ENCODE measurements at places on chromosomes 7 and 10.

DNA sequence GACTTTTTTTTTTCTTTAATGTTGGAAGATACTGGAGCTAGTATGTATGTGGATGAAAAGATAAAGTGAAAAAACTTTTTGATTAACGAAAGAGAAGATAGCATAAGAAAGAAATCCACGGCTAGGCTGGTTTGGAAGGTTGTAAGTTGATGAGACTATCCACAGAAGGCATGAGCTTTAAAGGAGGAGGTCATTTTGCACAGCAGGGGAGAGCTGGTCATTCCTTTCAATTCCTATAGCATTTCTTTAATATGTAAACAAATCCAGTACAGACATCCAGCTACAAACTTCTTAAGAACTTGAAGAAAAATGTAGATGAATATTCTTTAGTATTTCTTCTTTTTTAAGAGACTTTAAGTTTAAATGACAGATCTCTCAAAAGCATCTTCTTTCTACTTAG is 281.3 kb downstream of the CACNA2D1 start:
- H3K27me3 ChIP-seq: no peaks in the 10 kb centered on the region
- H3K4me3 ChIP-seq: no peak overlapping the region
- H3K4me1 ChIP-seq: no peaks in the 10 kb centered on the region
- DNase-seq: no peak

DNA sequence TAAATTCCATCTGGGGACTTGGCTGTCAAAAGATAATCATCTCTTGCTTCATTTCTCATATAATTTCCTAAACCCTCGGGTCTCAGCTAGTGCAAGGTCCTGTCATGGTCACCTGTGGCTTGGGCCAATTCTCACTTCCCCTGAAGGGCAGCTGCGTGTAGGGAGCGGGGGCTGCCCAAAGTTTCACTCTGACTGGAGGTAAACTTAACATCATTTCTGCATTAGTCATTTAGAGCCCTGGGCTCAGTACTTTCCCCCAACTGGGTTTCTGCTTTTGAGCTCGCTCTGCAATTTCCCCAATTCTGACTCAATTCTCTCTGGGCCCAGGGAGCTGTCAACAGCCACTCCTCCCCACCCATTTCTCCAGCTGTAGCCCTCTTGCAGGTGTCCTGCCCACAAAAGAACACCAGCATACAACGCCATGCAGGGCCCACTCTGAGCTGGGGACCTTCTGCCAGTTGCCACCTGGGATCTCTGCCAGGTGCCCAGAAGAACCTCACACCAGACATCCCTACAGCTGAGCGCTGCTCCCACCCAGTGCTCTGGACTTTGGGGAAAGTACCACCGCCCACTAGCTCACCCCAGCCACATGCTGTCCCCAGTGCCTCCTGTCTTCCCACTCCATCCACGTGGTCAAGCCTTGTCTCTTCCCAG is 37.9 kb downstream of the VOPP1 start:
- no peak overlapping the region for H3K27ac ChIP-seq
- no peaks in the 10 kb centered on the region for H3K36me3 ChIP-seq
- no peak for DNase-seq
- no peaks in the 10 kb centered on the region for H3K27me3 ChIP-seq
- peaks cover 11% of the 10 kb centered on the region for H3K4me1 ChIP-seq

GRCh38 chr10:76738991-76739390 is 898.6 kb downstream of the KCNMA1 start:
- DNase-seq: no peak
- H3K4me1 ChIP-seq: no peaks in the 10 kb centered on the region
- H3K27me3 ChIP-seq: no peaks in the 10 kb centered on the region
- H3K4me3 ChIP-seq: no peak overlapping the region
- H3K36me3 ChIP-seq: no peaks in the 10 kb centered on the region

DNA sequence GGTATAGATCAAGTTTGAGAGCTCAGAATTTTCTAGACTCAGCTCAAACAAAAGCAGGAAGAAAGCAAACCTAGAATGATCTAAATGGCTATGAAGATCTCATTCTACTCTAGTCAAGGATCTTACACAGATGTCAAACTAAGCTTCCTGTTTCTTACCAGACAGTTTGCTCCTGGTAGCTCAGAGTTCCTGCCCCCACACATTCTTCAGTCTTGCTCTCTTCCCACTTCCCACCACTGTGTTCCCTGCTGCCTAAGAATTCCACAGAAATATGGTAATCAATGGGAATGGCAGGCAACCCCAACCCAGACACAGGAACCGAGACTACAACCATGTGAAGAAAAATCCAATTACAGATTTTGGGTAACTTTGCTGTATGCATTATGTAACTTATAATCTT is 133.4 kb upstream of the PTN start:
- H3K4me3 ChIP-seq: no peak overlapping the region
- DNase-seq: no peak
- H3K27ac ChIP-seq: no peak overlapping the region

DNA sequence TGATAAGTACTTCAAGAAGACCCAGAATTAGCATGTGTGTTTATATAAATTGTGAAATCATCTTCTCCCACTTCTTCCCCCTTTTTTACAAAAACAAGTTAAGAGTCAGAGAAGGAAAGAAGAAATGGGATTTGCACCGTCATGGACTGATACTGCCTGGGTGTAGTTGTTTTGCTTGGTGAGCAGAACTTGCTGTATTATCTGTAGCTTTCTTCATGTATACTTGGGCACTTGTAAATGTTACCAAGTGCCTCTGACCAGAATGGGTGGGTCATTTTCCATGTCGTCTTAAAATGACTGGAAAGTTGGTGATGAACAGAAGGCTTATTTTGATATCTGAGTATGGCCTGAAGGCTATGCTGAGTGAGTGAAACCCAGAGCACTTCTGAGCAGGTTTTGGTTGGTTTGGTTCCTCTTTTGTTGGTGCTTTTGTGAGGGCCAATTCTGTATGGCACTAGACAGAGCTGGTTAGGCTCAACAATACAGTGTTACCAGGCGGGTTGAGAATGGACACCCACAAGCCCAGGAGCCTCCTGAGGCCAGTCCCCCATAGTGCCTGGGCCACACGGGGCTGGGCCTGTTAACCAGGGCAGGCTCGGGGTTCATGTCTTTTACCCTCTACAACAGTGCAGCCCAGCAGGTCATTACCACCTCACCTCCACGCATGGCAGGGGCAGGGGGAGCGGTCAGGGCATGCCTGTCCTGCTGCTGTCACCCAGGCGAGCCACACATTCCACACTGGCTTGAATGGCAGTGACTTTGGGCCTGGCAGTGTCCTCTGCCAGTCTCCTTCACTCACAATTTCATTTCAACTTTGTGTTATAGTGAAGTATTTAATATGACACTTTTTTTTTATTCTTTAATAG is 115.1 kb downstream of the CCNY start:
- H3K27me3 ChIP-seq: no peaks in the 10 kb centered on the region

DNA sequence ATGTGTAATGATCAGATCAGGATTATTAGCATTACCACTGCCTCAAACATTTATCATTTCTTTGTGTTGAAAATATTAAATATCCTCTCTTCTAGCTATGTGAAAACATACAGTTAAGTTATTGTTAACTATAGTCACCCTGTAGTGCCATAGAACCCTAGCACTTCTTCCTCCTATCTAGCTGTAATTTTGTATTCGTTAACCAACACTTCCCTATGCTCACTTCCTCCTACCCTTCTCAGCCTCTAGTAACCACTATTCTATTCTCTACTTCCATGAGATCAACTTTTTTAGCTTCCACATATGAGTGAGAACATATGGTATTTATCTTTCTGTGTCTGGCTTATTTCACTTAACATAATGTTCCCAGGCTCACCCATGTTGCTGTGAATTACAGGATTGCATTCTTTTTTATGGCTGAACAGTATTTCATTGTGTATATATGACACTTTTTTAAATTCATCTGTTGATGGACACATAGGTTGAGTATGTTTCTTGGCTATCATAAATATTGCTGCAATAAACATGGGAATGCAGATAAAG is 132.7 kb upstream of the RHOBTB1 start:
- DNase-seq: no peak
- H3K27me3 ChIP-seq: no peaks in the 10 kb centered on the region
- H3K4me1 ChIP-seq: no peaks in the 10 kb centered on the region
- H3K36me3 ChIP-seq: no peaks in the 10 kb centered on the region
- no peak overlapping the region for H3K27ac ChIP-seq

DNA sequence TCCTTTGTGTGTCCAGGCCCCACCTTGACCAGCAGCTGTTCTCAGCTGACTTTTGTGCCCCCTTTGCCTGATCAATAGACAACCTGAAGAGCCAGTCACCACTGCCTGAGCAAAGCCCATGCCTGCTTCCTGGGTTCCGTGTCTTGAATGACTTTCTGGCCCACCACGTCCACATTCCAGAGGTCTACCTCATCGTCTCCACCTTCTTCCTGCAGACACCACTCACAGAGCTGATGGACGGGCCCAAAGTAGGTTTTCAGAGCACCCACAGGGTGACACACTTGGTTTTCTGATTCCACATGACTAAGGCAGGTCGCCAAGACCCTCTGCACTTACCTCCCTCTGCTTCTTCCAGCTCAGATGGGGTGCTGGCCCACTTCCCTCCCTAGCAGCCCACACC is 126.8 kb downstream of the WDFY4 start:
- H3K4me1 ChIP-seq: no peaks in the 10 kb centered on the region
- H3K4me3 ChIP-seq: no peak overlapping the region
- no peak for DNase-seq
- no peak overlapping the region for H3K27ac ChIP-seq
- H3K36me3 ChIP-seq: no peaks in the 10 kb centered on the region

GRCh38 chr7:158355456-158356065 is 232.1 kb downstream of the PTPRN2 start:
- H3K4me3 ChIP-seq: no peak overlapping the region
- H3K27me3 ChIP-seq: no peaks in the 10 kb centered on the region
- DNase-seq: no peak
- H3K27ac ChIP-seq: no peak overlapping the region
- H3K4me1 ChIP-seq: no peaks in the 10 kb centered on the region

DNA sequence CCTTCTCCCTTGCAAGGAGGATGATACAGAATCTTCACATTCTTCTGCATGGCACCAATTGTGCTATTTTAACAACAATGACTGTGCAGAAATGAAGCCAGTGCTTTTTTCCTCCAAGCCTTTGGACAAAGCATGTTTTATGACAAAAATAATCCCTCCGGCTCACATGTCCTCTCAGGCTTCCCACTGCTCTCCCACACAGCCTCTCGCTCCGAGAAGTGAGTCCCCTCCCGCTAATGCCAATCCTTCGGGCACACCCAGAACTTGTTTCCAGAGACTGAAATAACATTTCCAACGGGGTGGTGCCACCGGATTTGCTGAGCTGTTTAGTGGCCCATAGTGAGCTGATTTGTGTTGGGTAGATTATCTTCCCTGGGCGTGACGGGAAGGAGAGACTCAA is 35.8 kb downstream of the RBM17 start:
- H3K27ac ChIP-seq: no peak overlapping the region
- no peak for DNase-seq
- no peaks in the 10 kb centered on the region for H3K4me1 ChIP-seq
- H3K4me3 ChIP-seq: no peak overlapping the region
- peaks cover 20% of the 10 kb centered on the region for H3K27me3 ChIP-seq
- no peaks in the 10 kb centered on the region for H3K36me3 ChIP-seq

DNA sequence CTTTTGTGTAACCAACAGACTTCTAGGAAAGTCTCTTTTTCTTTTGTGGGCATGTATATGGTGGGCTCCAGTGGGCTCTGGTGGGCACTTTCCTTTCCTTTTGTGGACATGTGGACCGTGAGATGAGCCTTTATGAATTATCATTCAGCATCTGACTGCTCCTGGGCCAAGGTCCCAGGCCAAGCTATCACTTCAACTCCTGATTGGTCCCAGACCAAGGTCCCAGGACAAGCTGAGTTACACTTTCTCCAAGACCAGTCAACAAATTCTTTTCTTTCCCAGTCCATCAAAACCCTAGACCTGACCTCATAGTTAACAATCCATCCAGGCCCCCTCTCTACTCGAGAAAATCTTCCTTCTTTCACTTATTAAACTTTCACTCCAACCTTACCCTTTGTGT is 1.0 kb downstream of the AKR1C8 start:
- no peaks in the 10 kb centered on the region for H3K4me1 ChIP-seq
- H3K27me3 ChIP-seq: no peaks in the 10 kb centered on the region
- no peak for DNase-seq
- no peak overlapping the region for H3K4me3 ChIP-seq

GRCh38 chr10:77431209-77431611 is 206.4 kb downstream of the KCNMA1 start:
- DNase-seq: peak; percentile 16
- no peak overlapping the region for H3K27ac ChIP-seq
- H3K27me3 ChIP-seq: no peaks in the 10 kb centered on the region

DNA sequence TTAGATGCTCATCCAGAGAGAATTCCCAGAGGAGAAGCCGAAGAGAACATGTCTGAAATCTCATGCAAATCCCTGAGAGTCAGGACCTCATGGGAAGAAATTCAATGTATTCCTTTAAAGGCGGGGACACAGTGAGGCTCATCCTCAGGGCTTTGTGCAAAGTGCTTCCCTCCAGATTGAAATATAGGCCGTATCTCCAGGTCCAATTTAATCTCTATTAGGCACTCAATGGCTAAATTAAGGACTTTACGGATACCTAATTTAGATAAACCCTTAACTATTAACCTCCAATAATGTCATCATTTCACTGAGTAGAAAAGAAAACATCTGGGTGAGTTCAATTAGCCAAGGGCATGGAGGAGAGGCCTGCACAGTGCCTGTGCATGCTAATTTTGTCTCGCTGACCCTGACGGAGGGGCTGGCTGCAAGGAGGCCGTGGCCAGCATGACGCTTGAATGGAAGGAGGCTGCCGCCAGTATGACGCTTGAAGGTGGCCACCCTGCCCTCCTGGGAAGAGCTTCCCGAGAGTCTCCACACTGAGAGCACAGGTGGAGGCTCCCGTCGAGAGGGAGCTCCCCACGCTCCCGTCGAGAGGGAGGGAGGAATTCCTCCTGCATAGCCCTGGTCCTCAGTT is 287.6 kb downstream of the ADARB2 start:
- no peaks in the 10 kb centered on the region for H3K36me3 ChIP-seq
- no peak for DNase-seq
- H3K27me3 ChIP-seq: no peaks in the 10 kb centered on the region
- H3K4me3 ChIP-seq: no peak overlapping the region

GRCh38 chr7:131726686-131727085 is 170.3 kb upstream of the PODXL start:
- no peak overlapping the region for H3K27ac ChIP-seq
- H3K4me3 ChIP-seq: no peak overlapping the region
- H3K4me1 ChIP-seq: no peaks in the 10 kb centered on the region
- H3K36me3 ChIP-seq: no peaks in the 10 kb centered on the region
- no peak for DNase-seq

All from large intestine (tissue), 12 donors.